ENCODE measurements at places on chromosomes 6 and 20. TPM values are rescaled to one million over a fixed set of nuclear protein-coding genes. Genes with fewer than 3 reads are reported as not detected.
A peak's percentile ranks its signal among the peaks of the same experiment; 100 is the strongest.

GRCh38 chr6:44649365-44650025, 262.0 kb downstream of the CDC5L start:
- DNase-seq, result no peak

DNA sequence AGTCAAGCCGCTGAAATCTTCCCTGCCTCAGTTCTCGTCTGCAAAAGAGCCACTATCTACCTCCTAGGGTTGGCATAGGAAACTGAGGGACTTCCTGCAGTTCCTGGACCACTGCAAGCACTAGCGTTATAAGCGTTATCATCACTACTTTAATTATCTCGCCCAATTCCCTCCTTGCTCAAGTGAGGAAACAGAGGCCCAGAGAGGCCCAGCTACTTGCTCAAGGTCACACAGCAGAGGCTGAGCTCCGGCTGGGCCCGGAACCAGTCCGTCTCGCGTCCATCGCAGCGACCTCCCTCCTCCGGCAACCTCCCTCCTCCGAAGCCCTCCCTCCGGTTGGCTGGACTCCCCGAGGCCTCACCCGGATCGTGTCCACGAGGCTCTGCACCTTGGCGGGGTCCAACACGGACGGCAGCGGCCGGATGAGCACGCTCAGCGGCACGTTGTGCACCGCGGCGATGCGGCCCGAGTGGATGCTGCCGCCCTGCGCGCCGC, 338 bp downstream of the SRXN1 start:
- DNase-seq, result peak; percentile 70

- DNase-seq, result no peak
These were observed 23.3 kb upstream of the CRIP3 start for GRCh38 chr6:43331891-43332290.

GRCh38 chr6:156590482-156590881, 186.7 kb upstream of the ARID1B start:
- no peak for DNase-seq

DNA sequence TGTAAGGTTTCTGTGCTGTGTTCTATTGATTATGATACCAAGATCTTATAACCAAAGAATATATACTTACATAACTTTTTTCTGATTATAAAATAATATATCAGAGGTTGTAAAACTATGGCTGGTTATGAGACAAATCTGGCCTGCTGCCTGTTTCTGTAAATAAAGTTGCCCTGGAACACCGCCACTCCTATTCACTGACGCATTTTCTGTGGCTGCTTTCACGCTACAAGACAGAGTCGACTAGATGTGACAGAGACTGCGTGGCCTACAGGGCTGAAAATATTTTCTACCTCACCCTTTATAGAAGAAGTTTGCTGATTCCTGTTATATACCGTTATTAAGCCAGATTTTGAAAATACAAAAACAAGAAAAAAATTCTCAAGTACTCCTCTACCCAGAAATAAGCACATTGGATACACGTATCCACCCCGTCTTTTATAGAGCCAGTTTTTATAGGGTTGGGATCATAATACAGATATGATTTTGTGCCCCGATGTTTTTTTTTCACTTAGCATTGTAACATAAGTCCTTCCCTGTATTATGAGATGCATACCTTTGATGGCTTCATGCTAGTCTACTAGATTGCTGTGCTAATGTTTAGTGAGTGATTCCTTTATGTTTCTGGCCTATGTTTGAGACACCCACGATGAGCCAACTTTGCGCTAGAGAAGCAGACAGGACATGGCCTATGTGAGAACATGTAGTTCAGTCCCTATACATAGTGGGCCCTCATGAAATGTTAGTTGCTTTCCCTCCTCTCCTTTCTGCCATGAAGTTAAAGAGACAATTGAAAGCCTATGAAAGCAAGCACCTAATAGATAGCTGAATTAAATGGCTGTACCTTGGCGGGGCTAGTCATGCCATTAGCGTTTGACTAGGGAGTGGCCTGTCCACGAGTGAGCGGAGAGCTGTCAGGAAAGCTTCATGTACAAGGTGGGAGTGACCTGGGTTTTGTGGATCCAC, 98.1 kb upstream of the KCNK16 start:
- DNase-seq, result no peak

The MTHFD1L gene
- total RNA-seq, result 65.3 TPM

The VSX1 gene
- not detected for total RNA-seq

The IMPG1 gene
- 0.15 TPM for total RNA-seq

The RAET1L gene
- total RNA-seq, result not detected

The CLDN20 gene
- total RNA-seq, result not detected

All from aorta (tissue), 5 donors.